Activated CD4-positive, alpha-beta T cell treated with anti-CD3 and anti-CD28 coated beads for 4 hours (primary cell): ENCODE measurements at places on chromosomes 6 and 20.

GRCh38 chr6:21150667-21151066 is 442.9 kb upstream of the SOX4 start:
- no peak for DNase-seq

DNA sequence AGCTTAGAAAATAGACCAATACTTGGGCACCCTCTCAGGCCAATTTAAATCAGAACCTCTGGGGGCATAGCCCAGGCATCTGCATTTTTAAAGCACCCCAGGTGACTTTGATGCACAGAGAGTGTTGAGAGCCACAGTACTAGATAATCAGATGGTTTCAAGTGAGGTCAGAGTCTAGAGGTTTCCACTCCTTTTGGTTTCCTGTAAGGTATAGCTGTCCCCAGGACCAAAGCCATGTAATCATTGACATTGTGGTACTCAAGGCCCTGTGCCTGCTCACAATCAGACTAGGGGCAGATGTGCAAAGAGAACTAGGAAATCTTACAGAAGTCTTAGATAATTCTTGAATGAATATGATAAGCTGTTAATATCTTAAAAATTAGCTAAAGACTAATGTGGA is 9.1 kb downstream of the FILIP1 start:
- no peak for DNase-seq

GRCh38 chr6:144305985-144306384 is 20.9 kb downstream of the UTRN start:
- DNase-seq = no peak

- DNase-seq = no peak
Observed at GRCh38 chr20:13996265-13996664, 949 bp downstream of the MACROD2 start.

GRCh38 chr6:88311561-88311960 is 145.4 kb upstream of the CNR1 start:
- no peak for DNase-seq
